Foreskin keratinocyte (primary cell): ENCODE measurements at places on chromosomes 16 and 17. TPM values are rescaled to one million over a fixed set of nuclear protein-coding genes. Genes with fewer than 3 reads are reported as not detected.

The PTGES3L gene
- total RNA-seq = 0.14 and 0.17 TPM in 2 replicates

The LRRC59 gene
- 223 and 231 TPM in 2 replicates for total RNA-seq

The ZNF48 gene
- 8.7 and 10.5 TPM in 2 replicates for total RNA-seq

The MAPK7 gene
- total RNA-seq = 12.3 and 13.5 TPM in 2 replicates

The MXRA7 gene
- 57.8 and 81.5 TPM in 2 replicates for total RNA-seq
